ENCODE measurements at places on chromosomes 3 and 15.

DNA sequence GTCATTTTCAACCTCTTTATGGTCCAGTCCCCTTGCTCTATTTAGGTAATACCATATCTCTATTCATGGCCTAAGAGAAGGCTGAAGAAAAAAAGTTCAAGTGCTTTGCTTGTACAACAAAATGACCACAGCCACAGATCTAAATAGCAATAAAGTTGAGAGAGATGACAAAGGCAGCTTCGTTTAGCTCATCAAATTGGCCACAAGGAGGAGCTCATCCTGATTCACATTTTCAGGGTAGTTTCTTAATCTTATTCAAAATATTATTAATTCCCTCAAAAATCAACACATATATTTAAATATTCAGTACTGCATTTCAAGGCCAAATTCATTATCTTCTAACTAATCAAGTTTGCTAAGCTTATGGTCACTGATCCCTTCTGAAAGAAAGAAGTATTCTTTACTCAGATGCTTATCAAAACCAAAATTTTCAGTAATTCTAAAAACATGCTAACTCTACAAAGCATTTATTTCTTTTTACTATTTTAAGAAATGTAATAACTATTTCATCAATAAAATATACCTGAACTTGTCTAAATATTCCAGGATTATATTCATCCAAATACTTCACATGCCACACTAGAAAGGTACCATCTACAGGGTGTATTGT, 85.5 kb downstream of the DMXL2 start:
- DNase-seq, result no peak

GRCh38 chr3:162978136-162978535, 1481.5 kb downstream of the OTOL1 start:
- no peak for DNase-seq

DNA sequence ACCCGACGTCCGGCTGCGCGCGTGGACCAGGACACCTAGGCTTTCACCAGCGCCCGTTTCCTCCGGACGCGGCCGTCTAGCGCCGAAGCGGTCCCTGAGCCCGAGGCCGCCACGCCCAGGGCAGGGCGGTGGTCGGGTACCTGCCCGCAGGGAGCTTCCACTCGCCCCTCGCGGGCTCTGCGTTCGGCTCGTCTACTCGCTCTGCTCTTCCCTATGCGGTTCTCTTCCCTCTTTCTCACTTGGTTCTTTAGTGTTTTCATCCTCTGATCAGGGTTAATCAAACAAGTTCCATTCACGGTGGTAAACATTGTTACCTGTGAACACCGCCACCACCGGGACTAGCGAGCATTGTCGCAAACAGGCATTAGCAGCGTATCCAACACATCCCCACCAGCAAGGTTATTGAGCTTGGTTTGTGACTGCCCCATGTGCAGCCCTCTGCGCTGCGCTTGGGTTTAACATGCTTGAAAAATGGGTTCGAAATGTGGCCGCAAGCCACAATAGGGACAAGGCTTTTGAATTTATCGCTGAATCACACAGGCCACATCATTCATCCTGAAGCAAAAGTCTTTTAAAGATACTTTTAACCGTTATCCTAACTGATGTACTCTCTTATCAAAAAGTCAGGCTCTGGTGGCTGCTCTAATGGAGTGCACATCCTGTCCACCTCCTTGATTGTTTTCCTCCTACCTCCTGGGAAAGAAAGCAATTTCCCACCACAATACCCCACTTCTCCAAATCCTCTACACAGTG, 843 bp upstream of the CD47 start:
- no peak for DNase-seq

- DNase-seq, result no peak
Measured at GRCh38 chr3:97883736-97884135, 61.9 kb downstream of the CRYBG3 start.

GRCh38 chr3:72282918-72283317, 498.0 kb upstream of the PROK2 start:
- no peak for DNase-seq

DNA sequence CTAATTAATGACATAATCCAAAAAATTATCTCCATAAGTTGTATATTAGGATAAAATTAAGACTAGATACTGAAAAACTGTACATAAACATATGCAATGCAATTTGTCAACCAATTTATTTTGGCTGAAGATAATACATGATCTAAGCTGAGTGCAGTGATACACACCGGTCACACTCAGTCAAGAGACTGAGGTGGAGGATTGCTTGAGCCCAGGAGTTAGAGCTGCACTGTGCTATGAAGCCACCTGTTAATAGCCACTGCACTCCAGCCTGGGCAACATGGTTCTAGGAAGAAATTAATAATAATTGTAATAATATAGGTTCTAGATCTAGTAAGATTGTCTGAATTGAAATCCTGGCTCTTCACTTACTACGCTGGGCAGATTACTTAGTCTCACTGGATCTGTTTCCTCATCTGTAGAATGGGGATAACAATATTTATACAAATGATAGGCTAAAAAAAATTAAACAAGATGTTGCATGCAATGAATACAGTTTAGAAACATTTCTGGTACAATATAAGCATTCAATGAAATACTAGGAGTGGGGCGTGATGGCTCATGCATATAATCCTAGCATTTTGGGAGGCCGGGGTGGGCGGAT, 15.8 kb downstream of the SLC4A7 start:
- DNase-seq, result no peak

DNA sequence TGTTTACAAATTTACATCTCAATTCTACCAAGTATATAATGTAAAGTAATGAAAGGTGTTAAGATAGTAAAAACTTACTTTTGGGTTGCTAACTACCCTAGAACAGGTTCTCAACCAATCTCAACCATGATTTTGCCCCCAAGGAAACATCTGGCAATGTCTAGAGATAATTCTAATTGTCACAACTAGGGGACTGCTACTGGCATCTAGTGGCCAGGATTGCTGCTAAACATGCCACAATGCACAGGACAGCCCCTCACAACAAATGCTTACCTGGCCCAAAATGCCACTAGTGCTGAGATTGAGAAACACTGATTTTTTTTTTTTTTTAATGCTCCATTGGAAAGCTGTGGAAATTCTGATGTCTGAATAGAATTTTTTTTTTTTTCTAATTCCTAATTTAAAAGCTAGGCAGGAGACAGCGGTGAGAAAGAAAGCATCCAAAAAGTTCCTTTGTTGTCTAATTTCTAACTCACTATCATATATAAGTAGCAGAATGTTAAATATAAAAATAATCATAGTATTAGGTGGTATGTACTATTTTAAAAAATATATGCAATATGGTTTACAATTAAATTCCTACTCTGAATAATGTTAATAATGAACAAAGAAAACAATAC, 81.5 kb downstream of the TJP1 start:
- no peak for DNase-seq

- no peak for DNase-seq
Measured at GRCh38 chr3:70754314-70754713, 441.9 kb upstream of the MDFIC2 start.

DNA sequence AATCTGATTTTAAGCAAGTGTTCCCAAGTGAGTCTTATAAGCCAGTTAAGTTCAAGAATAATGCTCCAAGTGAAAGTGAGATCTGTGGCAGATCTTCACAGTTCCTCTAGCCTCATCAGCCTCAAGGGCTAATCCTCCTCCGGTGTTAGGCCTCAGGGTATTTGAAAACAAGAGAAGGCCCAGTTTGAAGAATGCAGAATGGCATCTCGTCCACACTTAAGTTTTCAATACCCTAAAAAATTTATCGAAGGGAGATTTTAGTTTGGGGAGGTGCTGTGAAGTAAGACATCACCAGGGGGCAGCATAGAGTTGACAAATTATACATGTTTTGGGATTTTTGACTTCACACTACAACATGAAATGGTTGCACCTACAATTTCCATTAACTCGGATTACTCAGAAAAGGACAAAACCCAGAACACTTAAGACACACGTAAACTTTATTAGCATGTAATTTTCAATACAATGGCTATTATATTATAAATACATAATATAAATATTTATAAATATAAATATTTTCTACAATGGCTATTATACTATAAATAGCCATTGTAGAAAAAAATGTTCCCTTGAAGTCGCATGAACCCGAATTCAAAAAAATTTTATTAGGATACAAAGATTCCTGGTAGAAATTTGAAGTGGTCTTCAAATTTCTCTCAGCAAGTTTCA, 2.3 kb upstream of the TMEM266 start:
- DNase-seq, result peak; percentile 7

DNA sequence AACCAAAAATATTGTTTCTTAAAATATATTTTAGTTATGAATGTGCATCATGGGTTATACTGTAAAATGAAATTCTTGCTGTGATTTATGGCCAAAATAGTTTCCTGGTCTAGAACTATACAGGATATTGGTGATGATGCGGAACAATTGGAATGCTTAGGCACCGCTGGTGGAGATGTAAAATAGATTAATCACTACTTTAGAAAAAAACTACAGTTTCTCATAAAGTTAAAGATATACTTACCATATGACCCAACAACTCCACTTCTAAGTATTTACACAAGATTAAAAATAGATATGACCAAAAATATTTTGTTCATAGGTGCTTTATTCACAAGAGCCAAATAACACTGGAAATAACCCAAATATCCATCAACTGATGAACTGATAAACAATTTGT, 126.7 kb downstream of the TUSC7 start:
- no peak for DNase-seq

DNA sequence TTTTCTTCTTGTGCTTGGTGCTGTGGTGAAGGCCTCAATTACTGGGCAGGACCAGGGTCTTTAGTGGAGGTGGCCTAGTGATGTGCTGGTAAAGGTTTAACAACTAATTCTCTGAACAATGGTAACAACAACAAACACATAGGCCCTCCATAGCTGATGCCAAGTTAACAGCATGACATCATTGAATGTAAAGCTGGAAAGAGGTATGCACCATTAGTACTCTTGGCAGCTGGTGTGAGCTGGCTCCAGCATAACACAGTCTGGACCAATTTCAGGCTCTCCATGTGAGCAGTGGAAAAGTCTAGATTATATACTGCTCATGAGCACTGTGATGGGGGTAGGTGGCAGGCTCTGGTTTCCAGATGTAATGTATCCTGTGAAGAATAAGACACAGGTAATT, 61.8 kb downstream of the SLC7A14 start:
- DNase-seq, result no peak

DNA sequence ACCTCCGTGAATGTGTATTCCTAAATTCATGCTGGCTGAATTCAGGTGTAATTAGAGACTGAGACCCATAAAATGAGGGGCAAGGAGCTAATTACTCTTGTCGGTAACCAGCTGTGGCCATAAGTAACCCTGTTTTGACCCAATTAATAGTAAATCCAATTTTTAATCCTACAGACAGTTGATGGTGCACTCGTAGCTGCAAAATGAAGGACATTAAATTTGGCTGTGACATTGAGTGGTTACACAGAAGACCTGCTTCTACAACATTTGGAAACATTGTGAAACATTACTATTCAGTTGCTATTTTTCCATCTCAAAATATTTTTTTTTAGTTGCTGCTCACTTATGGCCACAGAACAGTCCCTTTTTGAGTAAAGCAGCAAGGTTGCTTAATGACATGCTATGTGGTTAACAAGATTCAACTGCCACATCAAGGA, 33.0 kb downstream of the MBNL1 start:
- no peak for DNase-seq

- DNase-seq, result no peak
Measured at GRCh38 chr15:49045751-49046219, 461 bp downstream of the SECISBP2L start.

DNA sequence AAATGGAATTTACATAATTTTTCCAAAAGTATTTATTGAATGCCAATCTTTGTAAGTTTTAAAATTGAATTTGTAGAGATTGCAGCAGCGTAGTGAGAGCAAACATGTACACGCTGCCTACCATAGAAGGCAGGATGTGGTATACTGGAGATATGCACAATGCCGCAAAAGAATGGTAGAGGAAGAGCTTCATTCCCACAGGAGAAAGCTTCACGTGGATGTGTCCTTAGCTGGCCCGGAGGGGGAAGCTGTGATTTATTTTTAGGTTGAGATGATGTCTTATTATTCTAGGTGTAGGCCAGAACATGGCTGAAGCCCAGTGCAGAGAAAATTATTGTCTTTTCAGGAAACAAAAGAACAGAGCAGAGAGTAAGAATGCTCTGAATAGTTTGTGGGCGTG, 743.3 kb upstream of the BCHE start:
- DNase-seq, result no peak

- DNase-seq, result no peak
Measured at GRCh38 chr15:74235962-74236361, at the start of gene CCDC33. CCDC33 (plus strand) TSS chr15:74236326; CDS start chr15:74236720, 394 bp downstream.

DNA sequence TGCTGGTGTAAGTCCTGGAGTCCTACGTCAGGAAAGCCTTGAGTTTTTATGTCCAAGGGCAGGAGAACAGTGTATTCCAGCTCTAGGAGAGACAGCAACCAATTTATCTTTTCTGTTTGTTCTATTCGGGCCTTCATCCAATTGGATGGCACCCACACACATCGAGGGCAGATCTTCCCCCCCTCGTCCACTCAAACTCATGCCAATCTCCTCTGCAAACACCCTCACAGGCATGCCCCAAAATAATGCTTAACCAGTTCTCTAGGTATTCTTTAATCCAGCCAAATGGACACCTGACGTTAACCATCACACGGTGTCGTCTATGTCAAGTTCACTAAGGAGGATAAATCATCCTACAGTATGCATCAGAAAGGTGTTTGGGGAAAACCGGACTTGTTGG, 102.5 kb upstream of the TRPM1 start:
- no peak for DNase-seq

GRCh38 chr3:103949693-103950092, 1417.0 kb upstream of the ALCAM start:
- DNase-seq, result no peak

- no peak for DNase-seq
Measured at GRCh38 chr3:102098130-102098885, 249.0 kb downstream of the NFKBIZ start.

- DNase-seq, result no peak
Measured at GRCh38 chr3:181384970-181385369, 326.8 kb upstream of the SOX2 start.

GRCh38 chr3:43906849-43907507, 216.2 kb downstream of the ABHD5 start:
- DNase-seq, result no peak

- DNase-seq, result no peak
Measured at GRCh38 chr3:38128303-38128655, 8.6 kb downstream of the ACAA1 start.

GRCh38 chr15:65304381-65305149, at the start of gene RNU5B-1:
RNU5B-1 (plus strand) TSS chr15:65304677.
- no peak for DNase-seq

DNA sequence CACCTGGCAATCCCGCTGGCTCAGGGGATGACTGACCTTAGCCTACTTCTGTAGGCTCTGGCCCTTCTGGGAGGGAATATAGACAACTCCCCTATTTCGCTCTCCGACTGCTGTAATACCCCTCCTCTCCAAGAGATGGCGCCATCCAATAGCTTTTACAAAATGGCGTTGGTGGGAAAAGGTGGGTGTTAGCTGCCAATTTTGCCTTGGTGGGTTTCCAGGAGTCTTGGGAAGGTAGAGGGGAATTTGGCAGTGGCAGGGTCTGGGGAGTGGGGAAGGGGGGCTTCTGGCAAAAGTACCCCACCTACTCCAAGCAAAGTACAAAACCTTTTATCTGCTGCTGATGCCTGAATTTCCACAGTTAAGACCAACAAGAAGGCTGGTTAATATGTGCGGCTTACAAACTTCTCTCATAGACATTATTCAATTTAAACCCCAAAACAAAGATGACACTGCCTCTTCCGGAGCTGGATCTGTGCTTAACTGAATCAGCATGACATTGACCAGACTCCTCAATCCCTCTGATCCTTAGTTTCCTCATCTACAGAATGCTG, 62.1 kb downstream of the RASGRF1 start:
- DNase-seq, result peak; percentile 19
